ENCODE measurements at places on chromosomes 12 and 14. TPM values are rescaled to one million over a fixed set of nuclear protein-coding genes. Genes with fewer than 3 reads are reported as not detected.

DNA sequence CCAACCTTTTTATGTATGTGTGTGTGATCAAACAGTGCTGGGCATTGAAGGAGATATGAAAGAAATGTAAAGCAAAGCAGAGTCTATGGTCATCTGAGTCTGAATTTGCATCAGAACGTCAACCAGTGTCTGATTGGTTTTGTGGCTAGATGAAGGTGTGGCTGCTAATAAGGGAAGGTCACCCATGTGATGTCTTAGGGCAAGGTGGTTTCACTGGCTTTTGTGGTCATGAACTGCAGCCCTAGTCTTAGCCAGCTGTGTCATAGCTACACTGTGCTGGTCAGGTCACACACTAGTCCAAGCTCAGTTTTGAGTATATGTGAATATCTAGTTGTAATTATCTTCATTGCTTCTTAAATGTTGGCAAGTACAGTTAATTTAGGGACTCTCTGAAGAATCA lies 105.8 kb downstream of the TGFB3 start:
- no peak for DNase-seq

DNA sequence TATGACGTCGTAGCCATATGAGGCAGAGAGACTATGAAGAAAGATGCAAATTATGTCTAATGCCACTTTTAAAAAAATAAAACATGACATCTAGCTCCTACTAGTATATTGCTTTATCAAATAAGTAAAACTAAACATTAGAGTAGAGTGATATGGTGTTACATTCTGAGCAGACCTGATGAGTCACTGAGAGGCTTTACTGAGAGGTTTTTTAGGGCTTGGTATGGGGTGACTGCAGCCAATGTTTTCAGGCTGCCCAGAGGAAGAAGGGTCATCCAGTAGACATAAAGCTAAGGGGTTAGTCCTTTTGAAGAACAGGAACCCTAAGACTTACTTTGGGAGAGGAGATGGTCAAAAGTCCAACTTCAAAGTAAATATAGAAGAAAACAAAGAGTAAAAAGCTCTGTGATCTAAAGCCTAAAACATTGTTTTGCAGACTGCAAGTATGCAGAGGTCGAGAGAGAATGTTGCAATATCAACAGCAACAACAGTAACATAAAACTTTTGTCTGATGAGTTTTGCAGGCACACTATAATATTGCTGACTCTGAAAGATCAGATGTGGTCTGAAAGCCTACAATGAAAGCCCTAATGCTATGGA lies 774.7 kb downstream of the TMTC2 start:
- no peak for DNase-seq

GRCh38 chr14:60111732-60112131 lies 20.0 kb downstream of the PCNX4 start:
- DNase-seq: no peak

GRCh38 chr12:72442217-72442616 lies 170.0 kb downstream of the TRHDE start:
- DNase-seq: no peak

GRCh38 chr12:91143206-91143605 lies 31.9 kb upstream of the LUM start:
- DNase-seq: no peak

GRCh38 chr14:98704441-98704840 lies 567.6 kb downstream of the BCL11B start:
- DNase-seq: peak; percentile 77

GRCh38 chr14:77889971-77890442 lies 90.1 kb downstream of the ADCK1 start:
- no peak for DNase-seq

GRCh38 chr14:101719045-101719645 lies 42.4 kb upstream of the PPP2R5C start:
- no peak for DNase-seq

DNA sequence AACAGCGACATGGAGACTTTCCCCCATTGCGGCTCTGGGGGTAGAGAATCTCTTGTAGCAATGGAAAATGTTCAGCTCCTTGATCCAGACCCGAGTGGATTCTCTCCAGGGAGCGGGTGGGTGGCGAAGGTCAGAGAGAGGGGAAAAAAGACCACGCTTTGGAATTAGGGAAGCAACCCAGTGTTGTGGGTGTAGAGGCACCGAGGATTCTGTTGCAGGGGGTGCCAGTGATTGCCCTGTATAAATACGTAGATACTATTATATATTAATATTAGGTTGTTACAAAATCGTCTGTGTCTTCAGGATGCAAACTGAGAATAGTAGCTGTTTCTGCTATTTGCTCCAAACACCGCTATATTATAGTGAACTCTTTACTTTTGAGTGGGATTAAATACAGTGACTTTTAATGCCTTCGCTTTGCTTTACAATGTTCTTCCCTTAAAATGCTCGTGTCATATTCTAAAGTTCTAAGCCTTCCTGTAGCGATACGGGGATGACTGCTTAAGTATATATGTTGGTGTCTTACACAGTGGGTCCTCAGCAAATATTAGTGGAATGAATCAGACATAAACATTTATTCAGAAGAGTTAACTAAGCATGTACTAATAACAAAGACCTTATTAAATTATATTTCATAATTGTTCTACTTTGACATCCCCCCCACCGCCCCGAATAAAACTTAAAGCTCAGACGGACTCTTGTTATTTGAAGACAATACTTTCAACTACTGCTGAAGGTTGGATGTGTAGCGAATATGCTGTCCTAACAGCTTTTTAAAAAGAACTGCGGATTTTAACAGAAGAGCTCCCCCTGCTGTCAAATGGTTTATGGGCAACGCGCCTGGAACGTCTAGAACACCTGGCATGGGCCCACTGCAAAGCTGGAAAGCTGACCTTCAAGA lies 136.4 kb upstream of the KRAS start:
- DNase-seq: peak; percentile 82

The SAMD15 gene
- 0.52 TPM for total RNA-seq

The KRT82 gene
- not detected for total RNA-seq

The ACACB gene
- 20.2 TPM for total RNA-seq

The SERPINA6 gene
- not detected for total RNA-seq

The SIX6 gene
- total RNA-seq: not detected

The CDK4 gene
- total RNA-seq: 8.5 TPM

All from CD8-positive, alpha-beta T cell (primary cell).